GM03348 (cell line): ENCODE measurements at places on chromosomes 7 and 10.

DNA sequence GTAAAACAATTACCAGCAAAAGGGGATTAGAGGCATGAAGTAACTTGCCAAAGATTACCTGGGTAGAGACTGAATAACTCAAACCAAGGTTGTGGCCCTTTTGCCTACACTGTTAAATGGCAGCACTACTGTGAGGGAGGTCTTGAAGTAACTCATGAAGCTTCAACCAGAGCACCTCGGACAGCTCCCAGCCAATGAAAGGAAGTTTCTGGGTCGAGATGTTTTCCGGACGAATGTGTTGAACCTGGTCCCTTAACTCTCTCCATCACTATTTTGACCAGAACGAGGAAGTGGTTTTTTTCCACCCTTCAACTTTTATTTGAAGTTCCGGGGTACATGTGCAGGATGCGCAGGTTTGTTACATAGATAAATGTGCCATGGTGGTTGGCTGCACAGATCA is 133.6 kb upstream of the PRKCQ start:
- no peak for DNase-seq

- DNase-seq: no peak
These were observed 74.1 kb downstream of the ZMYND11 start for GRCh38 chr10:209357-209756.

DNA sequence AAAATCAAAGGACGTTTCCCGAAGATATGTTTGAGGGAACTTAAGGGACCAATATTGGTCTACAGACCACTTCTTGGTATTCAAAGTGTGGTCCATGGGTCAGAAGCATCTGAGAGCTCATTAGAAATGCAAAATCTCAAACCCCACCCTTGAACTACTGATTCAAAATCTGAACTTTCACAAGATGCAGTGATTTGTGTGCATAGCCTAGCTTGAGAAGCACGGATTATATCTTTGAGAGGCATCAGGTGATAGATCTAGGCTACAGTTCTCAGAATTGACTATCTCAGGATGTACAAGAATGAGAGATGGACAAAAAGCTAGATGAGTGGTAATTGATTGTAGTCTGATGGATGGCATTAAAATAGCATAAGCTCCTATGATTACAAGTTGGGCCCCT is 19.5 kb downstream of the CYP3A4 start:
- DNase-seq: no peak

DNA sequence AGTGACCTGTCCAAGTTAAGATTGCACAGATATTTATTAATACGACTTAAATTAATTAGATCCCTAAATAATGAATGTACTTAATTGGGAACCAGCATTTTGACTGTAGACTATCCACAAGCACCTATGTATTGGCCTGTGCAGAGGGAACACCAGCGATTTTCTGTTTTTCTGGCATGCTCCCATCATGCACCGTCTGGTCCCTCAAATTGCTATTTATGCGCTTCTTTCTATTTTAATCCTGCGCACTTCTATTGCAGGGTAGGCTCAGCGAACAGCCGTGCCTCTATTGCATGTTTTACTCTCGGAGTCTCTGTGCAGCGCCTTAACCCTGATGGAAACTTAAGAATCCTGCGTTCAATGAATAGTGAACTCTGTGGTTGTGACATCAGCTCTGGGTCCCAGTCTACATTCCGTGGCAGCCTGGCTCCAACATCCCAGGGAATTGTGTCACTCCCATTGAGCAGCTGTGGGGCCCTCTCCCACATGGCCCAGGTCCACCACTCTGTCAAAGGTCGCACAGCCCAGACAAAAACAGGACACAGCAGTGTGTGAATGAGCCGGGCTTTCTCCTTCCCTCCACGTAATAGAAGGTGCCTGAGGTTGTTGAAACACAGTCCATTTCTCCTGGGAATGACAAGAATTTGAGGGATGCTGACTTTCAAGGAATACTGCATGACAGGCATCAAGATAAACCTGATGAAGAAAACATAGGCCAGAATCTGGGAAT is 239.7 kb upstream of the KLF6 start:
- no peak for DNase-seq

DNA sequence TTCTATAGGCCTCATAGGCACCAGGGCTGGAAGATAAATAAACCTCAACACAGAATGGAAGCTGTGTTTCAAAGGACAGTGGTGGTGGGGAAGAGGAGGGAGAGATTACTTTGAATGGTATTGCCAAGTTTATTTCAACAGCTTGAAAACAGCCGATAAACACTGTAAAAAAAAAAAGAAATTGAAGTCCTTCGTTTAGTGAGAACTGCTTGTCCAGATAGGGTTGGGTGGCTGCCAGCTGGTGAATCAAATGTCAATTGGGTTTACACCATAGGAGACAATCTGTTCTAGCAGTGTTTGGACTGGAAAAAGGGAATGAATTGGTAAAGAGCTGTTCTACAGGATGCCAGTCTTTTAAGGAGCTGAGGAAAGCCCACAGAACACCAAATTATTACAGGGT is 254.8 kb downstream of the PHF14 start:
- DNase-seq: no peak

DNA sequence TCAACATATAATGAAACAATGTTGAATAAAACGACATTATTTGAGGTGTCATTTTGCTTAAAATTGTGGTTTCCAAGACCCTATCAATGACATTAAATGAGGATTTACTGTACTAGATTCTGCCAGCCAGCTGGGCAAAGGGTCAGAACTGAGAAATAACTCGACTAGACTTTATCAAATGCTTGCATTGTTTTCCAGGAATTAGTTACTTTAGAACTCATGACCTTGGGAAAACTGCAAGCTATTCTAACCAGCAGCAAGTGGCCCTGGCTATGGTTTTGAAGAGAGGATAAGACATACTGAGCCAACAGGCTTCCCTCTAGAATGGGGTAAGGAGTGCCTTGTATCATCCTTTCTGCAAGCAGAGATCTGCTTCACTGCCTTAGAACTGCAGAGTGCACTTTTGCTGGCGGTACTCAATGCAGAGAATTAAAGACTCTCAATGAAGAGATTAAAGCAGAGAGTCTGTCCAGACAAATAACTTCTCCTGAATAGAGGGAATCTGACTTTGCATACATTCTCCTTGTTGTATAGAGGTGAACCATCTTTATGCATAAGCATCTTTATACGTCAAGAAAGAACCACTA is 281.5 kb downstream of the ARL4A start:
- DNase-seq: no peak

DNA sequence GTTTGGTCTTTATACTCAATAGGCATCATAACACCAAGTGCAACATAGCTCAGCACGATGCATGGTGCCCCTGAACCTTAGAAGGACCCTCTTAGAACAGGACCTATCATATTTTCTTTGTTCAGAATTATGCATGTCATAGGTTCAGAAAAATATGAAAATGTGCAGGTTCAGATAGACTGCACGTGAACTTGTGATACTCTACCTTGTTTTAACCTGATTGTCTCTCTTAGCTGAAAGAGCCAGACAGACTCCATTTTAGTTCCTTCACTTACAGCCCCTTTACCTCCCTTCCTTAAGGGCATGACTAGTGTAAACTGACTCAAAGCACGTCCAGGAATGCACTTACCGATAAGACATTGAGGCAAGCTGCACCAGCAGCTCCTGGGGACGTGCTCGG is 35.1 kb downstream of the MYOF start:
- no peak for DNase-seq

DNA sequence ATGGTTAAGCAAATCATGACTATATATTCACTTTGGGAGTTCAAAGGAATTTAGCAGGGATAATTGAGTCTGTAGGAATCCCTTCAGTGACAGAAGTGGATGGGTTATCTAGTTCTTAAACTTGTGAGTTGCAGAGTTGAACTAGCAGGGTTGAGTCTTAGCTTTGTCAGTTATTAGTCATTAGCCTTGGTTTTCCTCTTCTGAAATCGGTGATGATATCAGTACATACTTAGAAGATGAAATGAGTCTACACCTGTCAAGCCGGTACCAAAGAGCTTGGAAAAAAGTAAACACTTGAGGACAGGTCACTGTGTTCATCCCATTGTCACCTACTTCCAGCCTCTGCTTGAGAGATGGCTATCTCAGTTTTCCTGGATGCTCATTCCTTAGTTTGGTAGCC is 73.5 kb downstream of the BUB3 start:
- no peak for DNase-seq

- DNase-seq: no peak
These were observed 45.8 kb upstream of the PLEKHA1 start for GRCh38 chr10:122328676-122329075.

- no peak for DNase-seq
These were observed 41.2 kb downstream of the NCAPG2 start for GRCh38 chr7:158663428-158663741.
